NCI-H510A treated with DMSO at 0.1 percent for 48 hours (cell line): ENCODE measurements at places on chromosomes 2 and 18.

DNA sequence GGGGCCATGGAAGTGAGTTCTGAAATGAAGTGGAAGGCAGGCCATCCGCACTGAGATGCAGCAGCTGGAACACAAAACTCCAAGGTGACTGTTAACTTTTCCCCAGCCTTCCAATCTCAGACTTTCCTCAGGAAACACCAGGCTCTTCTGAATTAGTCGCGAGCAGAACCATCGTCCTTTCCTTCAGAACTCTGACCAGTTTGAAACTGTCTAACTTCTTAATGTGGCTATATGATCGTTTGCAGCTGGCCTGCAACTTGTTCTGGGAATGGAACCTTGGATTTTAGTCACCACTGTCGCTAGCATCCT, 620 bp upstream of the RPL37A start:
- DNase-seq = no peak

DNA sequence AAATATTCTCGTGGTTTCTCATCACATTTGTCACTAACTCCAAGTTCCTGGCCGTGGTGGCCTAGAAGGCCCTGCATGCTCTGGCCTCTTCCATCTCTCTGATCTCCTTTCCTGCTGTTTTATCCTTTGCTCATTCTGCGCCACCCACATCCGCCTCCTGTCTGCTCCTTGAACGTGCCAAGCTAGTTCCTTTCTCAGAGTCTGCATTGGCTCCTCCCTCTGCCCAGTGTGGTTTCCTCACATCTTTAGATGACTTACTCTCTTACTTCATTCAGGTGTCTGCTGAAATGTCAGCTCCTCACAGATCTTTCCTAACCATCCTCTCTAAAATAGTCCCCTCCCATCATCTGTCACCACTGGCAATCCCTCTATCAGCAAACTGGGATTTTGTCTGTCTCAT, 158.6 kb upstream of the RBMS1 start:
- DNase-seq = no peak

DNA sequence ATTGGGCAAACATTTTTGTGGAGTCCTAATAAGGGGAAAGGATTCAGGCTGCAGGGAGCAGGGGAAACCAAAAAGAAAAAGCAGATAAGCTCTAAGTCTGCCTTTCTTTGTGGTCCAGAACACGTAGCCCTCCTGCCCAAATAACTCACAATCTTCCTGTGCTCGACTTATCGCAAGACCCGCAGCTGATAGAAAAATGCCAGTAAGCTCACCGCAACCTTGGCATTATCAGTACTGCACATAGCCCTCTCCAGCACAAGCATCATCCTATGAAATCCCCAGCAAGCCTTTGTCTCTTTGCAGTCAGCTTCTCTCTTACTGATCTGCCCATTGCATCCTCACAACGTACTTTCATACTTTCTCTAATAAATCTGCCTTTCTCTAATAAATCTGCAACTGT, 202.4 kb upstream of the HNRNPA3 start:
- no peak for DNase-seq

GRCh38 chr2:183031911-183032794, 6.1 kb downstream of the NCKAP1 start:
- no peak for DNase-seq

DNA sequence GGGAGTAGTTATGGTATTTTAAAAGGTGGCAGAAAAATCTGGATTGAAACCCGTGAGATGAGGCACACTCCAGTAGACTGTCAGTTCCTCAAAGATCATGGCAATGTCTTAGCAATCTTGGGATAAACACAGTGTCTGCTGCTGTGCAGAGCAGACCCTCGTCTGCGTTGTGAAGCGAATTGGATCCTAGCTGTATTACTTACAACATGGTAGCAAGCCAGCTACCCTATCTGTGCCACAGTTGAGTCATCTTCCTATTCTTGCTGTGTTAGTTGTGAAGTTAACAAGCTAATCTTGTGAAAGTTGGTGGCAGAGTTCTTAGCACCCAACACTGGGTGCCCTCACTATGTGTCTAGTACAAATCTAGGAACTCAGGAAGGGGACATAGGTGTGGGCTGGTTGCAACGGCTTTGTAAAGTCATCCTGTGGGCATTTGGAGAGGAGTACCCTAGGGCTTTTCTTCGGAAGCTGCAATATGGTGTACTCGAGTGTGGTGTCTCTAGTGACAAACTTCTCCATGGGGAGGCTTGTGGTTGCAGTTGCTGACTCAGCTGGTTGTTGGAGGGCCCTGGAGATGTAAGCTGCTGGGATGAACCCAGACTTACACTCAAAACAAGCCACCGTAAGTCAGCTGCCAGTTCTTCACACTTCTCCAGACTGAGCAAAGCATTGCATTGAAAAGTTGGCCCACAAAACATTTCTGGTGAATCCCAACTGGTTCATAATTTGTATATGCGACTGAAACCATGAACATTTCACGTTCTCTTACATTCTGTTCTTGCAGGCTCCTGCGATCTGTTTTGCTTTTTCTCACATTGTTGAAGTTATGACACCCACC, 61.5 kb downstream of the ADCYAP1 start:
- no peak for DNase-seq

DNA sequence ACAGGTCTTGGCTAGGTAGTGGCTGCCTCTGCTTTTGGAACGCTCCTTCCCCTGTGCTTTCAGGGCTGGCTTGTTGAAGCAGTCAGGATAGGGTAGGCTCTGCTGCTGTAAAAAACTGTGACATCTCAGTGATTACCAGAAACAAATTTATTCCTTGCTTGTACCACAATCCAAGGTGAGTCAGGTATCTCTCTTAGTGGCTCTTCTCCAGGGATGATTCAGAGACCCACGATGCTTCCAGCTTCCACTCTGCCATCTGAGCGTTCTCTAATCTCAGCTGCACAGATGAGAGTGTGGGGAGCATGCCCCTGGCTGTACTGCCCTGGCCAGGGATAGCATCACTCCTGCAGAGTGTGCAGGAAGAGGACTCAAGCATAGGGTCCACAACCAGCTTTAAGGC, 174.9 kb downstream of the VAPA start:
- no peak for DNase-seq

GRCh38 chr2:13102397-13103063, 385.8 kb downstream of the TRIB2 start:
- no peak for DNase-seq

GRCh38 chr2:31108561-31109286, 29.5 kb downstream of the GALNT14 start:
- no peak for DNase-seq

DNA sequence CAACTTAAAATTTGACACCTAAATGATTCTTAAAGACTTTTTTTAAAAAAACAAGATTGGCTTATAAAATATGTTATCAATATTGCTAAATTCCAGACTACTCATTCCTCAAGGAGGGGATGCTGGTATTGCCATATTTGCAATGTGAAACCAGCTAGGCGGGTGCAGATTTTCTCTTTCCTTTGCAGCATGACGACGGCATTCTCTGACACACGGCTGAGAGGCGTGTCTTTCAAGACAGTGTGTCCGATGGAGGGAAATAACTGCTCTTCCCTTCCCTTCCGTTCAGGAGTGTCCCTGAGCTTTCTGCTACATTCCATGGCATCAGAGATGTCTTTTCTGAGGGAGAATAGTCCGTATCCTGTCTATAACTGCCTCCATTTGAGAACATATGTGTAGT, 38.2 kb upstream of the CNGA3 start:
- DNase-seq = peak; percentile 17

DNA sequence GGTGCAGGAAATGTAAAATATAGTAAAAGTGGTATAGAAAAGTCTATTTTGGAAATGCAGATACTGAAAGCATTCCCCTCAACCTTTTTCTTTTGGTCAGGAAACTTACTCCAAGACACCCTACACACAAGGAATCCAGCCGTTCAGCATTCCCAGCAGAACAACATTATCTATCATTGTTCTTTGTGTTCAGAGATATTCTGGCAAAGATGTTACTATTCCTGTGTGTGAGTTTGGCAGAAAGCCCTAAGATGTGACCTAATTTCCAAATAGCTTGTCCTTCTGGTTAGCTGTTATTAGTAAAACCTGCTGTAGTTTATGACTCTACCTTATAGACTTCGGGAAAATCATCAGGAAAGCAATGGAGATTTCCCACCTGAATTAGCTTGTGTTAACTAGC, 78.1 kb upstream of the PELI1 start:
- DNase-seq = no peak

DNA sequence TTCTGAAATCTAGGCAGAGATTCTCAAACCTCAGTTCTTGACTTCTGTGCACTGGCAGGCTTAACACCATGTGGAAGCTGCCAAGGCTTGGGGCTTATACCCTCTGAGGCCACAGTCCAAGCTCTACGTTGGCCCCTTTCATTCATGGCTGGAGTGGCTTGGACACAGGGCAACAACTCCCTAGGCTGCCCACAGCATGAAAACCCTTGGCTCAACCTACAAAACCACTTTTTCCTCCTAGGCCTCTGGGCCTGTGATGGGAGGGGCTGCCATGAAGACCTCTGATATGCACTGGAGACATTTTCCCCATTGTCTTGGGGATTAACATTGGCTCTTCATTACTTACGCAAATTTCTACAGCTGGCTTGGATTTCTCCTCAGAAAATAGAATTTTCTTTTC, 46.7 kb downstream of the TANC1 start:
- DNase-seq = no peak

DNA sequence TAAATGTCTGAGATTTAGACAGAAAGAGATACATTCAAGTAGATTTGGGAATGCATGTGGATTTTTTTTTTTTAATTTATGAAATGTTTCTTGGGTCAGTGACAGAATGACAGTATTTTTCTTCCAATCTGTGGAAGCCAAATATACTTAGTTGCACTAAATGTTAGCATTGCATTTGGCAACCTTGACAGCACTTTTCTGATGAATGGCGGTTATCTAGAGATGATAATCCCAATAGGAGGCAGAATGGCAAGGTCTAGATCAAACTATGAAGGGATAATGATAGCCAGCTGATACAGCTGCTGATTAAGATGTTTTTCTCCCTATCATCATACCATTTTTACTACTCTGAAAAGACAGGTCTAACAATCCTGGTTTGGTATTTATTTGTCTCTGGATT, 174.5 kb upstream of the STON1 start:
- DNase-seq = no peak

- no peak for DNase-seq
Observed at GRCh38 chr18:36387310-36387709, 89.8 kb downstream of the FHOD3 start.

DNA sequence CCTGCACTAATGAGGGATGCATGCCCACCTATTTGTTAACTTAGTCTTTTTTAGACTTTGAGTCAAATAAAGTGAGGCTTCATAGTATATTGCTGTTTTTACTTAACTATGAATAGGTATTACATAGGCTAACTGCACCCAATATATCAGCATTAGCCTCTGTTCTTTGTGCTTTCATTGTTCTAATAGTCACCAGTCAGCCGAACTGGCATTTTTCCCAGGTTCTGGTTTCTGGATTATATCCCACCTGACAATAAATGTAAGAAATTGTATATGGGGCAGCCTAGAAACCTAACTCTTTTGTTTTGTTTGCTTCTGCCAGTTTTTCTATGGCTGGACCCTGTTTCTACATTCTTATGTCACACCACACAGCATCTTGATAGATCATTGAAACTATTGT, 1672.4 kb upstream of the LRRTM1 start:
- no peak for DNase-seq

- DNase-seq = no peak
Observed at GRCh38 chr18:62999392-62999791, 284.1 kb downstream of the PHLPP1 start.

- DNase-seq = no peak
Observed at GRCh38 chr2:13597176-13597575, 880.4 kb downstream of the TRIB2 start.

GRCh38 chr18:3305354-3305762, 43.4 kb downstream of the MYL12B start:
- no peak for DNase-seq

DNA sequence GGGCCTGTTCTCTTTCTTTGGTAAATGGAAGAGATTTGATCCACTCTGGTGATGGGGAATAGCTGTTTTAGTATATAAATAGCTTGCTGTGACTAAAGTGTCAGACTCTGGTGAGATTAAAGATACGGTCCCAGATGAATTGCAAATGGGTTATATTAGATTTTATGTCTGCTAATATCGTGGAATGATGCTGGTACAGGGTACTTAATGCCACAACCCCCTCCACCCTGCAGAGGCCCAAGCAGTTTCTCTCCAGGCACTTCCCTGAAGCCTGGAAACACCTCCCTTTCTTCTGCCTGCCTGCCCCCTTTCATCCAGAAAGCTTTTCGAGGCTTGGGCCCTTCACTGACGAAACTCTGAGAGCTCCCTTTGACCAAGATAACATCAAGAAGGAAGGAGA, 21.4 kb upstream of the RFX8 start:
- no peak for DNase-seq

- DNase-seq = no peak
Observed at GRCh38 chr2:238820916-238821315, 27.0 kb upstream of the TWIST2 start.

- peak; percentile 41 for DNase-seq
Observed at GRCh38 chr18:3710712-3711301, 260.8 kb downstream of the TGIF1 start.

GRCh38 chr2:52676056-52676455, 1091.5 kb upstream of the CHAC2 start:
- DNase-seq = no peak

DNA sequence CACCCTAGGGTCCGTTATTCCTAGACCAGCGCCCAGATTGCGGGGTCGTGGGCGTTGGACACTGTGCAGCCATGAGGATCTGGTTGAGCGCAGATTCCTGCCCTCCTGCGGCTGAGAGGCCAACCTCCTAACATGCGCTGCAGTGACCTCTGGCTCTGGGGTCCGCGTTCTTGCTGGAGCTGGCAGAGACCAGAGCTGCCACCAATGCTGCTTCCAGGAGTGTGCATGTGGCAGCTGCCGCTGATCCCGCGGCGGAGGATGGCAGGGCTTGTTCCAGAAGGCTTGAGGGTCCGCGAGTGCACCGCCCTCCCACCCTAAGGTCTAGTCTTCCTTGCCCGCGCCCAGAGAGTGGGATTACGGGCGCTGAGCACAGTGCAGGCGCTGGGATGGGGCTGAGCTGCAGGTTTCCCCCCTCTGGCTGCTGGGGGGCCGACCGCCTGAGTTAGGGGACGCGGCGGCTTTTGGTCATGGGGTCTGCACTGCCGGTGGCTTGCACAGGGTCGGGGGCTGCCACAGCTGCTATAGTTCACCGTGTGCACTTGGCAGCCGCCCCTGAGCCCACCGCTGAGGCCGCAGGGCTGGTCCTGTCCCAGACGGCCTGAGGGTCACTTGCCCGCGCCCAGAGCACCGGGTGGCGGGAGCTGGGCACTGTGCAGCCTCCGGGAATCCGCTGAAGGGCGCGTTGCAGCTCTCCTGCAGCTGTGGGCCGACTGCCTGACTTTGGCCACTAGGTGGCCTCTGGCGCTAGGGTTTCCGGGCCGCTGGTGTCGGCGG, 145.9 kb downstream of the CCDC74A start:
- DNase-seq = peak; percentile 77

DNA sequence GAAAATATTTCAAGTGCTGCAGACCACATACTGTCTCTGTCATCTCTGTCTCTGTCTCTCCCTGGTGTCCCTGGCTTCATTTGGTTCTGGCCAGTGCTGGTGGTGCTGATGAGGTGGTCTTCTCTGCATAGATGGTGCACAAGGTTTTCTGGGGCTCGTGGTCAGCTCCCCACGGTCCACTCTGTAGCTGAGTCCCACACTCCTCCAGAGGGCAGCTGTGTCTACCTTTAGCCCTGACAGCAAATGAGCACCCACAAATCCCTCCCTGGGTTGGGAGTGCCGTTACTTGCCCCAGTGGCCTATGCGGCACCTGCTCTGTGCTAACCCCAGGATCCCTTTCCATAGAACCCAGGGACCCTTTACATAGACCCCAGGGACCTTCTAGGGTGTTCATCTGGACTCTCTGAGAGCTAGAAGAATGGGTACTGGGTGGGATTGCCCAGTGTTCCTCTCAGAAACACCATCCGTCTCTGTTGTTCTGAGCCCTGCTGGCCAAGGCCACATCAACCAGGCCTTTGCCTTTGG, 129.3 kb downstream of the CAPN13 start:
- DNase-seq = no peak
